ENCODE measurements at places on chromosomes 6 and 20. TPM values are rescaled to one million over a fixed set of nuclear protein-coding genes. Genes with fewer than 3 reads are reported as not detected.

DNA sequence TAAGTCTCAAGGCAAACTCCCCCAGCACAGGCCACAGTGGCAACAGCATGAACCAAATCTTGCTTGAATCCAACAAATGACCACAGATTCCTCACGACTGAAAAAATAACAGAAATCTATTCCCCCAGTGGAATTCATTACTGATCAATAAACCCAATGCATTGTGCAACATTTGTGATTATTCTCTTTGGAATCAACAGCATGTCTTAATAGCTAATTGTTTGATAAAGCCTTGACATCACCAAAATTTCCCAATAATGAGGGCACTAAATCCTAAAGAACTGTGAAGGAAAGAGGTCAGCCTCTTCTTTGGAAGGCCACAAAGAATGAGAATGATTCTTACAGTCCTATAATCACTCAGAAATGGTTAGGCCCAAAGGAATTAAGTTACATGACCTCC lies 5.8 kb downstream of the SCML4 start:
- H3K27ac ChIP-seq: no peak overlapping the region
- DNase-seq: no peak
- no peaks in the 10 kb centered on the region for H3K36me3 ChIP-seq
- no peak overlapping the region for H3K4me3 ChIP-seq
- H3K4me1 ChIP-seq: peaks cover 18% of the 10 kb centered on the region

Gene CEP57L1
- 15.0 TPM for total RNA-seq

Gene CCN6
- not detected for total RNA-seq

- H3K27ac ChIP-seq: no peak overlapping the region
- H3K36me3 ChIP-seq: no peaks in the 10 kb centered on the region
- no peak for DNase-seq
- peaks cover 18% of the 10 kb centered on the region for H3K4me1 ChIP-seq
Observed at GRCh38 chr6:31070711-31071197, 41.6 kb downstream of the C6orf15 start.

DNA sequence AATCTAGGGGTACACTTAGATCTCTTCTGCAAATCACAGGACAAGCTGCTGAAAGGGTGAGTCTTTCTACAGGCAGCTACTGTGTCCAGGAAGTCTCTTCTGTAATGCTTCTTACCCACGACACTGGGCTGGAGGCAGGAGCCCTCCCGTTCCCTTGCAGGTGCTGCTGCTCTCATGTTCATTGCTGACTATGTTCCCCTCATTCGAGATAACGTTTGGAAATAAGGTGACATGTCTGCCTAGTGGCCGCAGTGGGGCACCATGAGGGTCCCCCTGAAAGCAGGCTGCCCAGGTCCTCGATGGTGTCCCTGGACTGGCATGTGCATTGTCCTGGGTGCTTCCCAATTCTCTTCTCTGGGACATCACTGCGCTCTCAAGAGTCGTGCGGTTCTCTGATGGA lies 74.7 kb downstream of the SYNJ2 start:
- no peaks in the 10 kb centered on the region for H3K27me3 ChIP-seq
- H3K4me1 ChIP-seq: peaks cover 29% of the 10 kb centered on the region
- H3K27ac ChIP-seq: no peak overlapping the region
- H3K4me3 ChIP-seq: no peak overlapping the region
- no peaks in the 10 kb centered on the region for H3K36me3 ChIP-seq
- no peak for DNase-seq

GRCh38 chr6:73801652-73802268 lies 105.8 kb downstream of the CD109 start:
- no peak for DNase-seq
- peaks cover 4% of the 10 kb centered on the region for H3K4me1 ChIP-seq
- no peak overlapping the region for H3K27ac ChIP-seq
- peaks cover 9% of the 10 kb centered on the region for H3K36me3 ChIP-seq
- no peaks in the 10 kb centered on the region for H3K27me3 ChIP-seq
- H3K4me3 ChIP-seq: no peak overlapping the region

Gene PPP1R10
- 53.6 TPM for total RNA-seq

DNA sequence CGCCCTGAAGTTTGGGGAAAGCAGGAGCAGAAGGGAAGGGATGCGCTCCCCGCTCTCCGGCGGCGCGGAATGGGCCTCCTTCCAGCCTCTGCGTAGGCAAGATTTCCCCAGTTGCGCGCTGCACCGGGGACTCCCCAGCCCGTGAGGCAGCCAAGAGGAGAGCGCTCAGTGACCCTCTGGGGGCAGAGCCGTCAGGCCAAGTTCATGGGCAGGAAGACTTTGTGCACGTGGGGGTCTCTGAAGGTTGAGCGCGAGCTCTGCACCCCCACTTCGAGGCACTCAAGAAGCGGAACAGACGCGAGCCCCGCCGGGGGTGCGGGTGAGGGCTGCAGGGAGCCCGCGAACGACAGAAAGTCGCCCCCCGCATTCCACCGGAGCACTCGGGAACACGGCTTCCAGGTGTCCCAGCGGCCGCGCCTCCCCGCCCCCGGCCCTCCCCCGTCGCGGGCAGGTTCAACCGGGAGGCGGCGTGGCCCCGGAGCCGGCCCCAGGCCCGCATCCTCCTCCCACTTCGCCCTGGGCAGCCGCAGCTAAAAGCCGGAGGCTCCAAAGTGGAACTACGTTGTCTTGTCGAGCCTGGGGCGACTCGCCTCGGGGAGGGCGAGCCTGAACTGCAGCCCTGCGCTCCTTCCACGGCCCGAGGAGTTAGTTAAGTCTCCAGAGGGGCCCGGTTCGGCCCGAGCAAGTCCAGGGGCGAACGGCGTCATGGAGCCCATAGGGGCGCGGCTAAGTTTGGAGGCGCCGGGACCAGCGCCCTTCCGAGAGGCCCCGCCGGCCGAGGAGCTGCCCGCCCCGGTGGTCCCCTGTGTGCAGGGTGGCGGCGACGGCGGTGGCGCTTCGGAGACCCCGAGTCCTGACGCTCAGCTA lies at the start of gene PPP1R3G:
TSS of gene PPP1R3G (plus strand) at position 561 of the 867 bp plus-strand sequence. CDS start at position 706, 145 bp downstream.
- DNase-seq: no peak
- H3K4me1 ChIP-seq: peaks cover 27% of the 10 kb centered on the region
- peak within 1 kb of the TSS; percentile 74 for H3K4me3 ChIP-seq

Gene TCP11
- 0.83 TPM for total RNA-seq

DNA sequence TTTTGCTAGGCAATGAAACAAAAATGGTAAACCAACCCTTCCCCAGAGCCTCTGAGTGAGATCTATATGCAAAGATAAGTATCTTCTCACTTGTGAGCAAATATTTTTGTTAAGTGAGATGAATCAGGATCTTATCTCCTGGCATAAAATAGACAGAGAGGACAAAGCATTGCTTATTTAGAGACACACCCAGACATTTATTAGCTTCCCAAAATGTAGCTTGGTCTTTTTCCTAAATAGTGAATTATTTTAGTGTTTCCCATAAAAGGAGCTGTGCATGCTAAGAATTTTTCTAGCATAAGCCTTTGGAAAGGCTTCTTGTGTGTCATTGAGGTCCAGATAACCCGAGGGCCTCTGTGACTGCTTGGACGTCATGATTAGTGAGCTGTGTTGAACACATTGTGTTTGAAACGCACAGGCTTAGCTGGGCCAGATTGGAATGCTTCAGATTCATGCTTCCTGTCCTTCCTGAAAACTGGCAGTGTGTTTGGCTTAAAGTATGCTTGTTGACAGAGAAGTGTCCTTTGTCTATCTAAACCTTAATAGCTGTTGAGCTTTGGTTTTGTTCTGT lies 16.5 kb downstream of the MTHFD1L start:
- peak overlapping the region; percentile 31 for H3K27ac ChIP-seq
- peaks cover 15% of the 10 kb centered on the region for H3K4me1 ChIP-seq

DNA sequence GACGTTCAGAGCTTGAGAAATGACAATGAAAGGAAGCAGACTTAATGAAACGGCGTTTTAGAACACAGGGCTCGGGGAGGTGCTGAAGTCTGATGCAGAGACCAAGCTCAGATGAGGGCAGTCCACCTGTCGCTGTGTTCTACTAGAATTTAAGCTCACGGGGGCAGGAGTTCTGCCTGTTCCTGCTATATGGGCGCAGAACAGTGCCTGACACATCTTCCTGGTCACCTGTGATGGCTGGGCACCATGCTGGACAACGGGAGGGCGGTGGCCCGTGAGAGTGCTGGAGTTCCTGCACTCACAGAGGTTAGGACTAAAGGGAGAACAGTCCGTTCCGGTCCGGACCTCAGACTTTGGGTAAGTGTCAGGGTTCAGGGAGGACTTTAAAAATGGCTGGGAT lies 130.6 kb downstream of the ERMARD start:
- no peaks in the 10 kb centered on the region for H3K4me1 ChIP-seq
- no peak overlapping the region for H3K27ac ChIP-seq
- H3K27me3 ChIP-seq: peaks cover 8% of the 10 kb centered on the region
- H3K4me3 ChIP-seq: no peak overlapping the region
- DNase-seq: no peak

Gene ABHD16B
- total RNA-seq: not detected

Measured in esophagus muscularis mucosa (tissue), 4 donors.